ENCODE measurements at places on chromosomes 3 and 15.

DNA sequence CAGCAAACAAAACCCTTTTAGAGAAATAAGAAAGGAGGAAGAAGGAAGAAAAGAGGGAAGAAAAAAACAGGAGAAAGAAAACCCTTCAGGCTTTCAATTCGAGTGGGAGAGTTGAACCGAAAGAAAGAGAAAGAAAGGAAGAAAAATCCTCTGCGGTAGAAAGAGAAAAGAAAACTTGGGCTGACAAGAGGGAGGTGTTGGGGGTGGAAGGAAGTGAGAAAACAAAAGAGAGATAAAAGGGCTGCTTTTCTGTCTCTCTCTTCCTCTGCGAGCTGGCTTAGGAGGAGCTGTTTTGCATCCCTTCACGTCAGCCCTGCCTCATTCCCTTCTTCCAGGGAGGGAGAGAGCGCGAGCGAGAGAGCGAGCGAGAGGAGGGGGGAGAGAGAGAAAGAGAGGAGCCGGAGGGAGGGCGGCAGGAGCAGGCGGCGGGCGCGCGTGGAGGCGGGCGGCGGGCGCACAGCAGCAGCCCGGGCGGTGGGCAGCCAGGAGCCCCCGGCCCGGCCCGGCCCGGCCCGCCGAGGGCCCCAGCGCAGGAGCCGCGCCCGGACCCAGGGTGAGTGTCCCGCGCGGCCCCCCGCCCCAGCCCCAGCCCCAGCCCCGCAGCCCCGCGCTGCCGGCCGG is at the start of gene ZNF710:
Gene ZNF710, plus strand, starts transcription at position 263 of the 621 bp plus-strand sequence. CDS start 65,814 bp downstream, outside the sequence.
- DNase-seq: peak; percentile 64

- DNase-seq: no peak
These were observed 130.0 kb upstream of the NR2F2 start for GRCh38 chr15:96200357-96200967.

DNA sequence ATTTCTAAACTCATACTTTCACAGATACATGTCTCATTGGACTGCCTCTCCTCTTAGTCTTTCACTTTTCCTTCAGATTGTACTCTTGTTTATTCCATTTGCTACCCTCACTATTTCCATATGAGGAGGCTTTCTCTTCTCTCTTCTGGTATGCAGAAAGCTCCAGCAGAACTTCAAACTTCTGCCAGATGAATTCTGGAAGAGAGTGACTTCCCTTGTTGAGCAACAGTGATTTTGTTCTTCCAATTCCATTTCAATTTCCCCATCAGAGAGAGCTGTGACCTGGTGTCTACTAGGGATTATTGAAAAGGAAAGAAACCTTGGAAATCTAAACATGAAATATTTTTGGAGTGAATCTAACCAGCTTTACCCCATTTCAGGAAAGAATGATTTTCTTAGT is 523.2 kb upstream of the ZNF717 start:
- DNase-seq: no peak

DNA sequence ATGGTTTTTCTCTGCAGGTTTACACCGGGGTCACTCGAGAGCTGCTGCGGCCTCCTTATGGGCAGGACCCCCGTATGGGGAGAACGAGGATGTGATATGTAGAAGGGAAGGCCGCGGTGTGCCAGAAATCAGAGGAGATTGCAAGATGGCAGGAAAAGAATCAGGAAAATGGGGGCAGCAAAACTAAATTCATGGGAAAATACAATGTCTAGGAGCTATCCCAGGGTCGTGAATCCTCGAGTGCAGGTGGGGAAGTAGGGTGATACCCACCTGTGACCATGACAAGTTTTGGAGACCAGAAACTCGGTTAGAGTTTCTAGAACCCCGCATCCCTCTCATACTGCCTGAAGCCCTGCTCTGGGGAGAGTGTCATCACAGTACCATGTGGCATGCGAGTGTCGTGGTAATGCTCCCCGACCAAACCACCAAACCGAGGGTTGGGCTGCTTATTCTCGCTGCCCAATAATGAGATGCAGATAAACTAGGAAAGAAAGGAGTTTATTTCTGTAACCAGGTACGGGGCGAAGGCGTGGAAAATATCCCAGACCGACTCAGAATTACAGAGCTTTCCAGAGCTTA is 781 bp downstream of the TRNT1 start:
- DNase-seq: peak; percentile 17

DNA sequence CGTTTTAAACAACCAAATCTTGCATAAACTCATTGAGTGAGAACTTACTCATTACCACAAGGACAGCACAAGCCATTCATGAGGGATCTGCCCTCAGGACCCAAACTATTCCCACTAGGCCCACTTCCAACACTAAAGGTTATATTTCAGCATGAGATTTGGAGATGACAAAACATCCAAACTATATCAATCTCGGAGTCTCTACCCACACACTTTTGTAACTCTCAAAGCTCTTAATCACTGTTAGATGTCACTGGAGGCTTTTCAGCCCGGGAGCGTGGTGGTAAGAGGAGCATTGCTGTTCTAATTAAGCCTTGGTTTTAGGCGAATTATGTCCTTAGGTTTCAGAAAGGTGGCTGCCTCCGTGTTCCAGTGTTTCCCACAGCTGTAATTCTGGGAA is 86.3 kb downstream of the CNTN6 start:
- no peak for DNase-seq
